Glomerular endothelial cell (primary cell): ENCODE measurements at places on chromosomes 1 and 21. TPM values are rescaled to one million over a fixed set of nuclear protein-coding genes. Genes with fewer than 3 reads are reported as not detected.

DNA sequence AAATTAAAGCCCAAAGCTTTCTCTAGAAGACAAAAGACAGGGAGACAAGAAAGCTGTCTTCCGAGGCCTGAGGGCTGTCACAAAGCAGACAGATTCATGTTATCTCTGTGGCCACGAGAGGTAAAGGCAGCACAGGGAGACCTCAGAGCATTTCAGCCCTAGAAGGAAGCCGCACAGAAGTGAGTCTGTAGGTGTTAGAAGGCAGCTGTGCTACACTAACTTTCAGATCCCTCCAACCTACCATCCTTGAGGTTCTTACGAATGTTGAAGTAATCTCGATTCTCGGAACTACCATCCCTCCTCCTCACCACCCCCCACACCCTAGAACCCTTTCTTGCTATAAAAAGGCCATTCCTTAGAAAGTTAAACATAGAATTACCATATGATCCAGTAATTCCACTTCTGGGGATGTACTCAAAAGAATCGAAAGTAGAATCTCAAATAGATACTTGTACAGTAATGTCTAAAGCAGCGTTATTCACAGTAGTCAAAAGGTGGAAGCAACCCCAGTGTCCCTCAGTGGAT is 21.5 kb upstream of the LYST start:
- DNase-seq = no peak

- no peak for DNase-seq
Measured at GRCh38 chr1:175158170-175158591, 34.4 kb downstream of the KIAA0040 start.

GRCh38 chr21:20789729-20790500 is 208.3 kb upstream of the NCAM2 start:
- no peak for DNase-seq

DNA sequence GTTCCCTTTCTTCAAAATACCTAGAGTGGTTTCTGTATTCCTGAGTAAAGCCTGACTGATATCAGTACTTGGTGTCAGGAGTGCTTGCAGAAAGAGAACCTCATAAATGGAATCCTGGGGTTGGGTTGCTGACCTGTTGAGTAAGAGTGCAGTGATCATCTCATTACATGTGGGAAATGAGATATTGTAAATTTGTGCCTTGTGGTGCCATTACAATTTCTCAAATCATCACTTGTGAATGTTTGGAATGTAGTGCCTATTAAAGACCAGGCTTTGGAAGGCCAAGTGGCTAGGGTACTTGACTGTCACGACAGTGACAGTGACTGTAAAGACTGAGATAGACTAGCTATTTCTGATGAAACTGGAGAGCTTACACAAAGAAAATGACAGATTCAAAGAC is 176.7 kb upstream of the CTTNBP2NL start:
- DNase-seq = no peak

GRCh38 chr1:89698624-89699023 is 65.7 kb downstream of the LRRC8C start:
- no peak for DNase-seq

- DNase-seq = no peak
Measured at GRCh38 chr1:243415663-243416408, 160.0 kb downstream of the SDCCAG8 start.

DNA sequence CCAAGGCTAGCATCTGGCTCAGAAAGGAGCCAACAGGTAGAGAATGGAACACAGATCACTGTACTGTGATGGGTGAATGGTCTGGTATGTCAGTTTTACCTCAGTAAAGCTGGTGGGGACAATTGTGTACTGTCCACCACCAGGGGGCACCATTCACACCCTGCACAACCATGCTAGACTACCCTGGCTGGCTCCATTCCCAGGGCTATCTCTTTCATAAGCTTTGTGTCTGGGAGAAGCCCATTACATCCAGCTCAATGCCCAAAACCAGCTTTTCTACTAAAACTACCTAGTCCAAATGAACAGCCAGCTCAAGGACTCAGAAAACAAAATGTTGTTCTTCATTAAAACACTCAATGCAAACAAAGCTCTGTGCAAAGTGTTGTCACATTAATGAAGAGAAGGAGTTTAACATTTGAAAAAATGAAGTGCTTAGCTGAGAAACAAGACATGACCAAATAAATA is 62.0 kb upstream of the RASAL2 start:
- DNase-seq = no peak

DNA sequence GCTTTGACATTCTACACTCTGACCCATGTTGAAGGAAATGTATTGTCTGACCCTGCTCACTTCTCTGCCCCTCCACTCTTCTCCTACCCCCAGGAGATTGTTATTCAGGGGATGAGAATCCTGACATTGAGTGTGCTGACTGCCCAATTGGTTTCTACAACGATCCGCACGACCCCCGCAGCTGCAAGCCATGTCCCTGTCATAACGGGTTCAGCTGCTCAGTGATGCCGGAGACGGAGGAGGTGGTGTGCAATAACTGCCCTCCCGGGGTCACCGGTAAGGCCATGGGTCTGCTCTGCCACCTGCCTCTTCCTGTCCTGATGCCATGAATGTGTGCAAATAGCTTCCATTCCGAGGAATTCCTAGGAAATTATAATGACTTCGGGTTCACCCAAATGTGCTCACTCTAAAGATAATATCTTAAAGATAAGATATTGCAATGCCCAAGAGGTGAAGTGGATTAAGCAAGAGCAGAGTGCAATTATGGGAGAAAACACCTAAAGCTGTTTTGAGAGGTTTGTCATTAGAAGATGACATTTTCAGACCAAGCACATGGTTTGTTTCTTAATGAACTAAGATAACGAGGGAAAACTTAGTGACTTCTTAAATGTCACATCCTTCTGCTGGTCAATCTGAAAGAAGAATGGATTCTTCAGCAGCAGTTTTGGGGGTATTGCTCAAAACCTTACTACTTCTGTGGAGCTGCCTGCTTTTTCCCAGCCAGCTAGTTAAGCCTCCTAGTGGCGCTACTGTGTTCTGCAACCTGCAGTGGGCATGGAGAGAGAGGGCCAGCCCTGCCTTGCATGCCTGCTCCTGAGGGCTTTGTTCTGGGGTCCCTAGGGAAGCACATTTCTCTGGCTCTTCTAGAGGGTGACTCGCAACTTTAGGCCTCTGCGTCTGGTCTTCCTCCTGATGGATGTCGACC is 41.6 kb downstream of the LAMC2 start:
- DNase-seq = no peak

GRCh38 chr1:235207209-235207565 is 46.1 kb upstream of the RBM34 start:
- no peak for DNase-seq

DNA sequence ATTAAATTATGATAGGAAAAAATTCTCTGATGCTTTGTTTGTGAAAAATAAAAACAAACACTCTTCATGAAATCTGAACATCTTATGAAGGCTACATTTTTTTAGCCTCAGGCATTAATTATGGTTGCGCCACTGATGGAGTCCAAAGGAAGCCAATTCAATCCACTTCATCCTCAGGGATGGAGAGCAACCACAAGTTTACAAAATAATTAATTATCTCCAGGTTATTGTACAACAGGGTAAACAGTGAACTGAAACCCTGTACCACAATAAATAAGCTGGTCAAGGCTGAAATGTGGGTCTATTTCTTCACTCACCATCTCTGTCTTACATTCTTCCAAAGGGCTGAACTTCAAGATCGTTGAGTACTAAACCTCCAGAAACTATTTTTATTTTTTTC is 49.2 kb downstream of the MRPL39 start:
- DNase-seq = no peak

DNA sequence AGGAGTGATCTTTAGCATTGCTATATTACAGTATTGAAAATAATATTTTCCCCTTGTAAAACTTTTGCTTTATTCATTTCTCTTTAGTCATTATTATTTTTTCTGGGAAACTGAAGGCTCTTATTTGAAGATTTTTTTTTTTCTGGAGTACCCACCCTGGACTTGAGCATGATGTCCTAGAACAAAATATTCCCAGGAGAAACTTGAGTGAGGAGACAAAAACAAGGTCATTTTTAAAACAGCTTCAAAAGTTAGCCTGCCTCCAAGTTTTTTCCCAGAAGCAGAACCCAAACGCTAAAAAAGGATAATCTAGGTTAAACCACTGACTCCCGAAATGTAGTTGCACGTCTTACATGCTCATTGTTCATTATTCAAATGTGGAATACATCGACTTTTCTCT is 160.2 kb upstream of the KCTD3 start:
- DNase-seq = no peak

GRCh38 chr1:216626394-216627067 is 96.7 kb downstream of the ESRRG start:
- DNase-seq = no peak

DNA sequence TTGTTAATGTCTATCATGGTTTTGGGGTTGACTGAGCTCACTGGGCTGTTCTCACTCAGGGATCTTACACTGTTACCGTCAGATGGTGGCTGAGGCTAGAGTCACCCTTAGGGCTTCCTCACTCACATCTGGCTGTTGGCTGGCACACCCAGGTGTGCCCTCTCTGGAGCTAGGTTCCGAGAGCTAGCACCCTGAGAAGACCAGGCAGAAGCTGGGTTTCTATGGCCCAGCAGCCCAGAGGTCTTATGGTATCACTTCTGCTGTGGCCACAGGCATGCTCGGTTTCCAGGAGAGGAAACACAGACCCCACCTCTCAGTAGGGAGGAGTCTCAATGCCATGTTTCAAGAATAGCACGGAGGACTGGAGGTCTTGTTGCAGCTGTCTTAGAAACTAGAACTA is 20.7 kb upstream of the KIF1B start:
- DNase-seq = no peak

DNA sequence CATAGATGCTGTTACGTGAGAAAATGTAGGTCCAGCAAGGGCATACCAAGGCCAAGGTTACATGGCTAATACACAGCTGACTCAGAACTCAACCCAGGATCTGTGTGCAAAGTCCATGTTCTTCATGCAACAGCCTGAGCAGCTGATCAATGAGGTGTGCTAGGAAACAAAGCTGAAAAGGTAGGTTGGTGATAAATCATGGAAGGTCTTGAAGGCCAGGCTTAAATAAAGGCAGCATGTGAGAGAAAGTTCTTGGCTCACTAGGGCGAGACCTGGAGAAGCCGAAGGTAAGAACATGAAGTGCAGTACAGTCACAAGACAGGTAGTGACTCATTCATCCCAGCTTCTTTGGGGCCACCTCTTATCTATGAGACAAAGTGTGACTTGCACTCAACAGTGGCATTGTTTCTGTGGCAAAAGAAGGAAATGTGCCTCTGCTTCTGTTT is 33.4 kb downstream of the TLR5 start:
- DNase-seq = no peak

GRCh38 chr1:246450611-246451251 is 56.3 kb downstream of the SMYD3 start:
- DNase-seq = peak; percentile 14

DNA sequence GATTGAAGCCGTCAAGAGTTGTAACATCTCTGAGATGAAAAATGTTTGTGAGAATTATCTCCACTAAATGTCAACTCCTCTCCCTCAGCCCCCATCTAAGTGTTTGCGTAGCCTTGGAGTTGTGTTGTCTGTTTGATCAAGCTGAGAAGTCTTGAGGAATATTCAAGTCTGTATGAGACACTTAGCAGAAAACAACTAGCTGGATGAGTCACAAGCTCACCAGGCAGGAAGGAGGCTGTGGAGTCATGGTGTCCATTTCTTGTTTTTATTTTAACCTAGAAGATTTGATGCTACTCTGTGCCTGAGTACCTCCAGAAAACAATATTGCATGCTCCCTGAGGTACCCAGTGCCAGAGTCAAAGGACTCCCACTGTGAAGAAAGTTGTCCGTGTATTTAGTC is 211.6 kb upstream of the PLXNA2 start:
- DNase-seq = no peak

GRCh38 chr21:30707409-30707808 is 11.2 kb downstream of the KRTAP21-3 start:
- DNase-seq = no peak

GRCh38 chr1:1206376-1206965 is at the start of gene TNFRSF18:
Gene TNFRSF18, minus strand, starts transcription at chr1:1206592. Its CDS starts 21 bp downstream, at chr1:1206571.
- DNase-seq = no peak

- no peak for DNase-seq
Measured at GRCh38 chr1:15678578-15678977, 5.5 kb upstream of the PLEKHM2 start.

GRCh38 chr1:230102472-230102871 is 35.4 kb downstream of the GALNT2 start:
- no peak for DNase-seq

GRCh38 chr1:232909752-232910151 is 40.7 kb upstream of the NTPCR start:
- DNase-seq = no peak

GRCh38 chr1:78168306-78168705 is 122.5 kb downstream of the GIPC2 start:
- DNase-seq = no peak

GRCh38 chr1:232038706-232039677 is 412.4 kb downstream of the DISC1 start:
- DNase-seq = peak; percentile 22

DNA sequence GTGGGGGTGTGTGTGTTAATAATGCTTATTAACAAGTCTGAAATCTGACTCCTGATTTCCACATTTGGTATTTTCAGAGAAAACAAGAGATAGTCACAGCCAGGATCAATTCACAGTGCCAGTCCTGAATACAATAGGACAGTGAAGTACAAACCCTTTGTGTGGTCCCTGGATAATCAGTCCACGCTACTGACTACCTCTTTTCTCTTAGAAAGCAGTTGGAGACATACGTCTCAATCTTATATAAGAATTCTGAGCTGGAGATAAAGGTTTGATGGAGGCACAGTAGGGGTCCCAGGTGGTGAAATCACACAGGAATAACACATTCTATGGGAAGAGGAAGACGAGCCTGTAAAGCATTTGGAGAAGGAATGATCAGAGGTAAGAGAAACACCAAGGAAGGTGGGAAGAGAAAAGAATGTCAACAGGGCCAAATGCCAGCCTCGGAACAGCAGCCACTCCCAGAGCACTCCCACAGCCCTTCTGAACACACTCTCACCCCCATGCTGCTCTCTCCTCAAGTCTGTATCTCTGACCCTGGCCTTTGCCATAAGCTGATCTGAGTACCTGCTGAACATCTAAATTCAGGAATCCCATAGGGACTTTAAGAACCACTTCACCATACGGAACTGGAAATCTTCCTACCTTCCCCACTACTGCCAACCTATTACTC is 48.6 kb downstream of the TRAF5 start:
- DNase-seq = no peak

The EDN2 gene
- 0.53 and 0.63 TPM in 2 replicates for total RNA-seq

The PTPN14 gene
- 77.6 and 81.7 TPM in 2 replicates for total RNA-seq

The RUNX1 gene
- total RNA-seq = 9.6 and 11.6 TPM in 2 replicates

The TP73 gene
- 0.88 TPM in 1 of 2 replicates, not detected in the other for total RNA-seq

The KNCN gene
- not detected in 2 replicates for total RNA-seq

The NBPF10 gene
- total RNA-seq = 0.15 and 0.47 TPM in 2 replicates

The CFAP107 gene
- total RNA-seq = not detected in 2 replicates

The DARS2 gene
- total RNA-seq = 18.8 and 18.9 TPM in 2 replicates

The ROR1 gene
- total RNA-seq = 20.7 and 28.5 TPM in 2 replicates

The KRTAP10-6 gene
- total RNA-seq = not detected in 2 replicates

The UBE2U gene
- total RNA-seq = not detected in 2 replicates

The SYT11 gene
- total RNA-seq = 31.2 and 34.4 TPM in 2 replicates

The OR2L5 gene
- not detected in 2 replicates for total RNA-seq

The TRPM2 gene
- 3.4 and 5.7 TPM in 2 replicates for total RNA-seq

The ARMH1 gene
- not detected in 2 replicates for total RNA-seq

The CHI3L2 gene
- total RNA-seq = not detected in 2 replicates
